ENCODE measurements at places on chromosomes 6 and 20.
A peak's percentile ranks its signal among the peaks of the same experiment; 100 is the strongest.

GRCh38 chr6:100538086-100538485 is 73.4 kb upstream of the SIM1 start:
- DNase-seq: peak; percentile 5

DNA sequence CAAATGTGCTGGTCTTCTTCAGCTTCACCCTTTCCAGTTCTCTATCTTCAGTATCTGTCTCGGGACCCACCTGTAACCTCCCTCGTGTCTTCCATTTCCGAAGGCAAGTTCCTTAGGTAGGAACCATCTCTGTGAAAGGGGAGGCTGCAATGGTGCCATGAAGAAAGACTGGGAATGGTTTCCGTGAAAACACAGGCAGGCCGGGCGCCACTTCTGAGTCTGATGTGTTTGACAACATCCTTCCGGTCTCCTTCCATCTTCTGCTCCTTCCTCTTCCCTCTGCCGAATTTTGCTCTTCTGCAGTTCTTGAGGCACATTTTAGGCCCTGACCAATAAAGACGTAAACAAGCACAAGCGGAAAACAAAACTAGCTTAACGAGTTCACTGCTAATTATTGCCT is 328.0 kb downstream of the THBS2 start:
- no peak for DNase-seq

DNA sequence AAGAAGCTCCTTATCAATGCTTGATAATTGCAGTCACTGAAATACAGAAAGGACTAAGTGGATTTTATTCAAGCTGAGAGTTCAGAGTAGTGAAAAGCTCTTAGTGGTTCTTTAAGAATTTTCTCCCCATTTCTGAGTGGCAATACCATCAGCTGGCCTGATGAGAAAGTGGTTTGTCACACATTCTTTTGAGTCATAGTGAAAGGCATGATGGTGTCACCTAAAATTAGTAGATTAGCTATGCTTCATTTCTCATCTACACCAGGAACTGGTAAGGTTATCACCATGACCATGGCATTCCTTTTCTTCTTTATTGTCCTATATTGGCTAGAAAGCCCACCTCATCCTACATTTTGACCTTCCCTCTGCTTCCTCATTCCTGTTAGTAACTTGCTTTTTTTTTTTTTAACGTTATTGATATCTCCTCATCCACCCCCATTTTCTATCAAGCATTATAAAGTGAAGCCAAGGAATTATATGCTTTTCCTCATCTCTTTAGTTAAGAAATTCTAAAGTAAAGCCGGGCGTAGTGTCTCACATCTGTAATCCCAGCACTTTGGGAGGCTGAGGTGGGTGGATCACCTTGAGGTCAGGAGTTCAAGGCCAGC is 67.4 kb upstream of the LOC128125822 start:
- DNase-seq: no peak

GRCh38 chr6:195861-196360 is 96.4 kb upstream of the DUSP22 start:
- peak; percentile 23 for DNase-seq

GRCh38 chr6:133512410-133513016 is 271.4 kb downstream of the EYA4 start:
- DNase-seq: peak; percentile 56

- no peak for DNase-seq
Measured at GRCh38 chr6:84872996-84873723, 108.8 kb upstream of the TBX18 start.

GRCh38 chr6:52360601-52361413 is 1.1 kb upstream of the PAQR8 start:
- DNase-seq: no peak

- no peak for DNase-seq
Measured at GRCh38 chr6:144439016-144439415, 153.9 kb downstream of the UTRN start.

DNA sequence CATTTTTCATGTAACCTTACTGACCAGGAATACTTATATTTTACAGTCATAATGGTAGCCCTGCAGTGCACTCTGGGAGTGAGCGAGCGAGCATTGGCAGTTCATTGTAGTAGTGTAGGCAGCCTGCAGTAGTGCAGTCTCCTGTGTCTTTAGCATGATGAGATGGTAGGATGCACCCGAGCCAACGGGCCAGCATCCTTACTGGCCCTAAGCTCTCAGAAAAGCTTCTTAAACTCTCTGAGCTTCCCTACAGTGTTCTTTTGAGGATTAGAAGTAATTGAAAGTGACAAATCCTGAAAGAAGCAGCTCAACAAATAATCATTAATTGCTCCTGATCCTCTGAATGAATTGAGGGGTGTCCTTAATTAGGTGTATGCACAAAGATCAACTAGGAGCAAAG is 20.9 kb downstream of the SLC9A8 start:
- no peak for DNase-seq

- no peak for DNase-seq
Measured at GRCh38 chr6:75169689-75170586, 35.9 kb downstream of the COL12A1 start.

DNA sequence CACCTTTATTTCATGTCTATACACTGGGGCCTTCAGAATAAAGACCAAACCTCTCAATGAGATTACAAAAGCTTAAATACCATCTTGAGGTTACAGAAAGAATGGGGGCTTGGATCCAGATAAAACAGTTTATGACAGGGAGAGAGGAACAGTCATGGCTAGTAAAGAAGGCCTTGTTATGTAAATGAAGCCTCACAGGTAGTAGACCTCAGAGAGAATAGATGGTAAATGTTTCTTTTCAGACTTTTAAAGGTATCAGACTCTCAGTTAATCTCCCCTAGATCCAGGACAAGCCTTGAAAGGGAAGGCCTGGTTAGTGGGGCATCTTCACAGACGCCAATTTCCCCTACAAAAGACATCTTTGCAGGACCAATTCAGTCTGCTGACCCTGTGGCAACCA is 1325.6 kb downstream of the HACE1 start:
- no peak for DNase-seq

DNA sequence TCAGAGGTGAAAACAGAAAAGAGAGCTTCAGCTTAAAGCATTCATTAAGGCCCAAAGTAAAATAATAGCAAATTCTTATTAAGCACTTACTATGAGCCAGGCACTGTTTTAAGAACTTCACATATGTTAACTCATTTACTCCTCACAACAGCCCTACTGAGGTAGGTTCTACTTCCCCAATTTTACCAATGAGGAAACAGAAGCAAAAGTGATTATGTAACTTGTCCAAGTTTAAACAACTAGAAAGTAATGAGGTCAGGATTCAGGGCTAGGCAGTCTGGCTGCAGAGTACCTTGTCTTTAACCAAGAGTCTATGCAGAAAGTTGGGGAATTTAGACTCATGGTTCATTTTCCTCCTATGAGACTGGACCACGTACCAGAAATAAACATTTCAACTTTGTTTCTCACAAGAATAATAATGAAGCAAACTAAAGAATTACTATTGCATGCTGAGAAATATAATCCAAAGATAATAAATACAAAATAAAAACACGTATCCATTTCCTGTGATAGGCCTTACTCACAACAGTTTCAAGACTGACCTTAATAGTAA is 3.8 kb downstream of the COL21A1 start:
- no peak for DNase-seq

GRCh38 chr6:42756722-42757121 is 10.8 kb upstream of the TBCC start:
- no peak for DNase-seq

DNA sequence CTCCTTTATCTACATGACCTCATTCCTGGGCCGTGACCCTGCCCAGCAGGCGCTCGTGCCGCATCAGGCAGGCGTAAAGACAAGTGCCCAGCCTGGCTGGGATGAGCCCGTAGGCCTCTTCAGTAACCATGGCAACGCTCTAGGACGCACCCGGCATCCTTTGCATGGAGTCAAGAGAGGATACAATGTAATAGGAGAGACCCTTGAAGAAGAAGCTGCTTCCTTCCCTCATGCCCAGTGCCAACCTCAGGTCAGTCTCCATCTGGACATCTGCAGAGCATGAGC is 5.0 kb upstream of the LSM14B start:
- no peak for DNase-seq

DNA sequence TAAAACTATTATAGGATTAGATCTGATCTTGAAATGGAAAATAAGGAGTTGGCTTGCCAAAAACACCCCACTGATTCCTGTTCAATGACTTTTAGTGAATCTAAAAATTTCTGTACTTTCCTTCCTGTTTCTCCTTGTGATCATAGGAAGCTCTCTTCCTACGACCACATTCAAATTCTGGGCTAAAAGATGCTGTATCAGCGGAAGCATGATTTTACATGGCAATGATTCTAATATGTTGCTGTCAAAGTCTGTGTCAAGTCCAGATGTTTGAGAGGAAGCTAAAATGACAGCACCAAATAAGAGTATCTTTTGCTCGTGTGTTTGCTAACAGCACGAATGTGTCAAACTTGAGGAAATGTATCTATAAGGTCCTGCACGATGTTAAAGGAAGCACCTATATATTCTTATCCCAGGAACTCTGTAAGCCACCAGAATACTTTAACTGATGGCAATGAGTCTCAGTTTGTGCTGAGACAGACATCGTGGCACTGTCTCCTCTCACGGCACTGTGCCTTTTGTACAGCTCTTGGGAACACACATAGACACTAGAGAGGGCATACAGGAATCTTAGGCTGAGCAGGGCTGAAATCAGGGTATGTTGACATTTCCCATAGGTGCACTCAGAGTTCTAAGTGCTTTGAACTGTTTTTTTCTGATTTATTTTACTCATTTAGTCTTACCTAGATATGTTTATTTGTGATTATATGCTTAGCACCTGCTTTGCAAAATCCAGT is 24.9 kb upstream of the MAP3K4 start:
- no peak for DNase-seq

DNA sequence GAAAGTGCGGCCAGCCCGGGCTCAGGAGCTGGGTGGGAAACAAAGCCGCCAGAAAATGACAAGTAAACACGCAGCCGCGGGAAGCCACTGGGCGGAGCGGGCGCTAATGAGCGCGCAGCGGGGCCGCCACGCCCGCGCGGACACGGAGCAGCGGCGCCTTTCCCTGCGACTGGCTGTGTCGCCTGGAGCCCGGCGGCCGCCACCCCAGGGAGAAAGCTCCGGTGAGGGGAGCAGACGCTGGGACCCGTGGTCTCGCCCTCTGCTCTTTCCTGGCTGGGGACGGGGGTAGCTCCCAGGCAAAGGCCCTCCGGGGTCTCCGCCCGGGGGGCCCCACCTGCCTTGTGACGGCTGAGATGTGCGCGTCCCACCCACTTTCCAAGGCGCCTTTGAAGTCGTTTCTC is 54.9 kb downstream of the PRR18 start:
- no peak for DNase-seq

- DNase-seq: no peak
Measured at GRCh38 chr6:39587080-39587479, 138.1 kb downstream of the KIF6 start.

DNA sequence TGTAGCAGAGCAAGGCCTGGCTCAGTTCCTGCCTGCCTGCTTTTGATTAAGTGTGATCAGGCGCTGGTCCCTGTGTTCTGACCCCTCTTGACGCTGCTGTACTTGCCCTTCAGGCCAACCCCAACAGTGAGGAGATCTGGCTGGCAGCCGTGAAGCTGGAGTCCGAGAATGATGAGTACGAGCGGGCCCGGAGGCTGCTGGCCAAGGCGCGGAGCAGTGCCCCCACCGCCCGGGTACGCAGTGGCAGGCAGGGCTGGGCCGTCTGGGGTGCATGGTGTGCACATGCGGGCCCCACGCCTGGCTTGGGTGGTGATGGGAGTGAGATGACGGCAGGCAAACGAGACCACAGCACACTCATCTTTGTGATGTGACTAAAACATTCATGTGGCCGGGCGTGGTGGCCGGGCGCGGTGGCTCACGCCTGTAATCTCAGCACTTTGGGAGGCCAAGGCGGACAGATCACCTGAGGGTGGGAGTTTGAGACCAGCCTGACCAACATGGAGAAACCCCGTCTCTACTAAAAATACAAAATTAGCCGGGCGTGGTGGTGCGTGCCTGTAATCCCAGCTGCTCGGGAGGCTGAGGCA is 10.1 kb upstream of the C20orf204 start:
- no peak for DNase-seq

GRCh38 chr6:89581689-89582088 is 56.9 kb downstream of the LYRM2 start:
- DNase-seq: no peak

DNA sequence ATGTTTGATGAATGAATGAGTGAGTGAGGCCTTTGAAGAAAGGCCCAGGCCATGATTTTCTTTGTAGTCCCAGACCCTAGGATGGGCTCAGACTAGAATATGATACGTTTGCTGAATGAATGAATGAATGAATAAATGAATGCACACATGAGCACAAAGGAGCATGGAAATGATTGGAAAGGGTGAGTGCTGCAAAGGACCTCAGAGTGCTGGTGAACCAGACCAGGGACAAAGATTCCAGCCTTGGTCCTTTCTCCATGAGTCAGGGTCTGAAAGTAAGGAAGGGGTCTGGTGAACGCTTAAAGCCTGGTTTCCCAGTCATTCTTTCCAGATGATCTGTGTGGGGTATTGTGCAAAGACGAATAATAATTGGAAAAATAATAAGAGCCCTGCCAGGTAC is 40.0 kb upstream of the MRPS18A start:
- no peak for DNase-seq

- no peak for DNase-seq
Measured at GRCh38 chr20:58802061-58802460, 48.6 kb downstream of the GNAS-AS1 start.

- no peak for DNase-seq
Measured at GRCh38 chr6:72466471-72466870, 155.4 kb upstream of the KCNQ5 start.

DNA sequence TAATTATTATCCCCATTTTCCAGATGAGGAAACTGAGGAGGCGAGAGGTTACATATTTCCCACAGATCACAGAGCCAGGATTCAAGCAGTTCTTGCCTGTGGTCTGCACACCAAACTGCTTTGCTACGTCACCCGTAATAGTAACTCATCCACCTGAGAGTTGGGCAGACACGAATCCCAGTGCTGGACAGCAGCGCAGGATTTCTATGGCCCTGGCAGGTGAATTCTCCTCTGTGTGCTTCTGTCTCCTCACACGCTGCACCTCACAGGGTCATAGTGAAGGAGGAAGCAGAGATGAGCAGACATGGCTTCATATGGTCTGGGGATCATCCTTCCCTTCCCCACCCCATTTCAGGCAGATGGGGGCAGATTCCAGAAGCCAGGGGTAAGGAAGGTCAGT is 127.0 kb upstream of the LRFN2 start:
- no peak for DNase-seq

DNA sequence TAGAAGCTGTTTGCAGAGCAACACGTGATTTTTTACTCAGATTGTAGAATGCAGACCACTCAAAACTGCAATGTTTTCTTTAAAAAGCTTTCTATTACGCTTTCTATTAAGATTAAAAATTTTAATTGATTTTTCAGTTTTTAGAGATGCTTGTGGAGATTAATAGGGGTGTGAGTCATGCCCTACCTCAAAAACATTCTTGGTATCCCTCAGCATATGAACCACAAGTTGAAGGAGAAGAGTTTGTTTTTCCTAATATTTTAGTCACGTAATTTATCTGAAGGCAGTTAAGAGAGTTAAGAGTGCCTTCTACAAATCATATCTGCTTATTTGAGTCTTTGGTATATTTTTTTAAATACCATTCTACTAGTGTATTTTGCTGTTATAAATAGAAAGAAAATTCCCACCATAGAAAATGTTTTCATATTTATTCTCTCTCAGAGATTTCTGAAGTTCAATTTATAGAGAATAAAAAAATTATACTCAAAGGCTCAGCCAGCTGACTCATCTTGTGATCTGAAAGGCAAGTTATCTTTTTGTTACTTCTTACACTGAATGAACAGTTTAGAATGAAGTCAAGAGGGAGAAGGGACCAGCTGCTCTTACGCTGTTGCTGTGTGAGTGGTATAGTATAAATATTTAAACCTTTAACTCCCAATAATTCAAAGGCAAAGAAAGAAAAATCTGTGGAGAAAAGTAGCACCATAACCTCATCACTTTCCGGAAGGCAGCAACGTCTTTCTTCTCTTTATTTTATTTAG is 7.6 kb downstream of the RIPOR2 start:
- no peak for DNase-seq

- DNase-seq: no peak
Measured at GRCh38 chr6:156720691-156721685, 56.2 kb upstream of the ARID1B start.

All from AG10803 (cell line).